ENCODE measurements at places on chromosomes 3 and 15. TPM values are rescaled to one million over a fixed set of nuclear protein-coding genes. Genes with fewer than 3 reads are reported as not detected.

Gene DUOX1
- total RNA-seq: 0.11 TPM

Gene HDDC3
- 41.2 TPM for total RNA-seq

GRCh38 chr15:66214246-66214645 is 39.3 kb downstream of the MEGF11 start:
- no peak for DNase-seq

GRCh38 chr15:27865323-27865922 is 233.7 kb downstream of the OCA2 start:
- no peak for DNase-seq

DNA sequence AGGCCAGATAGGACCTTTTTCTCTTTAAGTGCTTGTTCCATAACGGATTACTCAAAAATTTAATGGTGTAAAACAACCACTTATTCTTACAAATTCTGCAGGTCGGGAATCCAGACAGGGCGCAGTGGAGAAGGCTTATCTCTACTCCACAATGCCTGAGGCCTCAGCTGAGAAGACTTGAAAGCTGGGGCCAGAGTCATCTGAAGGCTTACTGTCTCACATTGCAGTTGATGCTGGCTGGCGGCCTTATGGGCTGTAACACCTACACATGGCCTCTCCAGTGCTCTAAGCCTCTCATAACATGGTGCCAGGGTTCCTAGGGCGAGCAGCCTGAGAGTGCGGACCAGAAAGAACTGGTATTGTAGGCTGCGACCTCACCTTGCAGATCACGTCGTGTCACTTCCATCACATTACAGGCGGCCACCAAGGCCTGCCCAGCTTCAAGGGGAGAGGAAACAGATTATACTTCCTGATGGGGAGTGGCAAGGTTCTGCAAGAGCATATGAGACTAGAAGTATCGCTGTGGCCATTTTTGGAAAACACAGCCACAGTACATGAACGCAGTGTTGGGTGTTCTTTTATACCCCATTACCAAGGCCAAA is 32.4 kb downstream of the CMTM7 start:
- peak; percentile 42 for DNase-seq

- peak; percentile 77 for DNase-seq
Measured at GRCh38 chr3:196502775-196503195, 783 bp downstream of the RNF168 start.

Measured in activated CD4-positive, alpha-beta T cell treated with anti-CD3 and anti-CD28 coated beads for 36 hours (primary cell).